ENCODE measurements at places on chromosomes 7 and 10.

- DNase-seq = no peak
These were observed 35.6 kb upstream of the PDLIM1 start for GRCh38 chr10:95326396-95326795.

DNA sequence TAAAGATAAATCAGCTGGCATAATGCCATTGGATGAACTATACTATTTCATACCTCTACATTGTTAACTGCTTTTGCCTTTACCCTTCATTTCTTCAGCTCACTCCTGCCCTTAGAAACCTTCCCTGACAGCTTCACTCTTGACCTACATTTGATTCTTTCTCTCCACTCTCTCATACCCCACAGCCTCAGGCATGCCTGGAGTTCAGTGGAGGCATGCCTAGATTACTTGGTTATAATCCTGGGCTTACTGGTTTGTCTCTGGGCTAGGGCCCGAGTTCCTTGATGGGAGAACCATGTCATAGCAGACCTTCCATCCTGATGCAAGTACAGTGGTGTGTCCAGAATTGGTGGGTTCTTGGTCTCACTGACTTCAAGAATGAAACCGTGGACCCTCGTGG, 8.4 kb upstream of the CDHR3 start:
- no peak for DNase-seq

GRCh38 chr7:70743531-70744325, 388.2 kb upstream of the GALNT17 start:
- peak; percentile 67 for DNase-seq

GRCh38 chr7:2046581-2047565, 185.9 kb downstream of the MAD1L1 start:
- no peak for DNase-seq

DNA sequence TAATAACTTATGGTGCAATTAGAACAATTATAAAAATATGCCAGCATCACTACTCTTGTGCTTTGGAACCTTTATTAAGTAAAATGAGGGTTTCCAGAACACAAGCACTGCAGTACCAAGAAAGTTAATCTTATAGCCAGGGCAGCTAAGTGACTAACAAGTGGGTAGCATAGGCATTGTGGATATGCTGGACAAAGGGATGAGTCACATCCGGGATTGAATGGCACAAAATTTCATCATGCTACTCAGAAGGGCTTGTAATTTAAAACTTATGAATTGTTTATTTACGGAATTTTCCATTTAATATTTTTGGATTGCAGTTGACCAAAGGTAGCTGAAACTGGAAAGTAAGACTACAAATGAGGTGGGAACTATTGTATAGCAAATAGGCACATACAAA, 250.6 kb downstream of the C7orf25 start:
- DNase-seq = no peak

DNA sequence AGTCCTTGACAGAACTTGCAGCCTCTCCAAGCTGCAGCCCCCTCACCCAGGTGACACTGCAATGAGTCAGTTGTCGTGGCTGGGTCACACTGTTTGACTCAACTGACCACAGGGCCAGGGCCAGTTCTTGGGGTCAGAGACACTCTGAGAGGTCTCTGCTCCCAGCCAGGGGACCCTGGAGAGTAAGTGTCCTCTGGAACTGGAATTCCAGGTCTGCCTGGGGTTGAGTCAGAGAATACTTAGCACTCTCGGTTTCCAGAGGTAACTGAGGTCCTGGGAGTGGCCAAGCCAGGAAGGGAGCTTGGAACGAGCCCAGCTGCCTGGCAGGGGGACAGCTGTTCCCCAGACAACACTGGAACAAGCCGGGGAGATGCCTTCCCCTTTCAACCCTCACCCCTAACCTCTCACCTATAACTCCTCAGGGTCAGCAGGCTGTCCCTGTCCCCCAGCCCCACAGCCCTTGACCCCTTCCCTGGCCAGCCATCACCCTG, 2.2 kb upstream of the MYL10 start:
- no peak for DNase-seq

DNA sequence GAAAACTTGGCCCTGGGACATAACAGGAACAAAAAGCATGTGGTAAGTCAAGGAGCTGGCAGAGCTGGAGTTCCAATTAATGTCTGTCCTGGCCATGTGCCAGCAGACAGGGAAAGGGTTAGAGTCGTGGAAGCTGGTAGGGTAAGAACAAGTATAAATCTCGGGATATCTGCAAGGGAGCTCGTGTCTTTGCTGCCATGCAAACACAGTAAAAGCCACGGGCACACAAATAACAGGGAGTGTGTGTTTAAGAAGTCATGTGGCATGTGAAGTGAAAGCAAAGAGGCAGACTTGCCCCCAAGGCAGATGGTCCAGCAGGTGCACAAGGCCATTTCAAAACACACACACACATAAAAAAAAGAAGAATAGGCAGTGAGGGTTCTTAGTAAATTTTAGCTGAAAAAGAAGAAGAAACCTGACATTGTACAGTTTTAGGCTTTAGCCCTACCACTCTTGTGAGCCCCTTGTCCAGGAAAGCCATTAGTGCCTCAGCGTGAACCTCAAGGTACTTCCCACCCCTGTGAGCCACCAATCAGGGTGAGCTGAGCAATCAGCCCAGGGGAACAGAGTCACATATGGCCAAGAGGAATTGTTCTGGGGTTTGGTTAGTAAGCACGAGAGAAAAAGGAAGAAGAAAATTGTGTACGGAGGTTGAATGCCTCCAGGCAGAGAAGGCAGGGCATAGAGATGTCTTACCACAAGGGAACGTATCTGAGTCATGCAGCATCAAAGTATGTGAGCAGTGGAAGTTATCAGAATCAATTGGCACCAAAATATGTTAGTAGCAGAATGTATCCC, 32.8 kb upstream of the ARHGAP12 start:
- peak; percentile 24 for DNase-seq

DNA sequence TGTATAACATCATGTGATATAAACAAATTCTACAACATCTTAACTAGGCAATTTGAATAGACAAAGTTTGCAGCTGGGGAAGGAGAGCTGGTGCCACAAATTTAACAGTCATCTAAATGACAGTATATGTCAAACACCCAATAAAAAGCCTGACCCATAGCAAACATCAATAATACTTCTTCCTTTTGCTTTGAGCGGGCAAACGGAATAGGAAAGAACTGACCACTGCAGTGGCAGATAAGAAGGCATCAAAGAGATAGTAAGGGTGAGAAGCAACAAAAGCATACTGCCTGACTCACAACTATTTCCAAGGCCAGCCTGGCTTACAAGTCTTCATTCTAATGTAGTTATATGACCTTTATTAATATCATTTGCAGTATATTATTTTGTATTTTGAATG, 99.9 kb downstream of the LRRN3 start:
- DNase-seq = no peak

- DNase-seq = peak; percentile 63
These were observed 37.1 kb downstream of the MTURN start for GRCh38 chr7:30171766-30172447.

- DNase-seq = no peak
These were observed 98.3 kb downstream of the PTN start for GRCh38 chr7:137245186-137245585.
